ENCODE measurements at places on chromosomes 16 and 17. TPM values are rescaled to one million over a fixed set of nuclear protein-coding genes. Genes with fewer than 3 reads are reported as not detected.

HSD11B2 gene
- total RNA-seq = 3.1 TPM

PYCARD gene
- total RNA-seq = 5.9 TPM

ZNF771 gene
- 13.5 TPM for total RNA-seq

RFWD3 gene
- total RNA-seq = 8.8 TPM

PTX4 gene
- total RNA-seq = not detected
